ENCODE measurements at places on chromosomes 11 and 22. TPM values are rescaled to one million over a fixed set of nuclear protein-coding genes. Genes with fewer than 3 reads are reported as not detected.

DNA sequence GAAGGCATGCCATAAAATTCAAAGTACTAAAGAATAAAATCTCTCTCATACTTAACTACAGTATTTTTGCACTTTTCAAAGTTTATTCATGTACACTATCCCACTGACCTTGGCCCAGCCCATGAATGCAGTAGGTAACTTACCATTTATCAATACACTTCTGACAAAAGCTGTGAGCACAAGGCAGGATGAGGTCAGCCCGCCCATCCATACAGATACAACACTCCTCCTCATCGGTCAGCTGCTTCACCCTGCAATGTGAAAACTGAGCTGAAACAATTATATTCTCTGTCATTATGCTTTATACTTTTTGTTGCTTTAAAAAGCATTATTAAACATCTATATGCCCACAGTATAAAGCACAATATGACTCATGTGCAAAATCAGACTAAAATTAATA is 22.1 kb downstream of the RNF141 start:
- DNase-seq, result peak; percentile 61

- DNase-seq, result peak; percentile 46
Observed at GRCh38 chr11:110311783-110312579, 15.6 kb upstream of the RDX start.

DNA sequence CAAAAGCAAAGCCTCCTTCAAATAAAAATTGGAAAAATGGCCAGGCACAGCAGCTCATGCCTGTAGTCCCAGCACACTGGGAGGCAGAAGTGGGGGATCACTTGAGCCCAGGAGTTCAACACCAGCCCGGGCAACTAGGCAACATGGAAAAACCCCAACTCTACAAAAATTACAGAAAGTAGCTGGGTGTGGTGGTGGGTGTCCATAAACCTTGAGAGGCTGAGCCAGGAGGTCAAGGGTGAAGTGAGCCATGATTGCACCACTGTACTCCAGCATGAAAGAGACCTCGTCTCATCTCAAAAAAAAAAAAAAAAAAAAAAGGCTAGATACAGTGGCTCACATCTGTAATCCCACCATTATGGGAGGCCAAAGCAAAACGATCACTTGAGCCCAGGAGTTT is 22.3 kb downstream of the DDX6 start:
- no peak for DNase-seq

DNA sequence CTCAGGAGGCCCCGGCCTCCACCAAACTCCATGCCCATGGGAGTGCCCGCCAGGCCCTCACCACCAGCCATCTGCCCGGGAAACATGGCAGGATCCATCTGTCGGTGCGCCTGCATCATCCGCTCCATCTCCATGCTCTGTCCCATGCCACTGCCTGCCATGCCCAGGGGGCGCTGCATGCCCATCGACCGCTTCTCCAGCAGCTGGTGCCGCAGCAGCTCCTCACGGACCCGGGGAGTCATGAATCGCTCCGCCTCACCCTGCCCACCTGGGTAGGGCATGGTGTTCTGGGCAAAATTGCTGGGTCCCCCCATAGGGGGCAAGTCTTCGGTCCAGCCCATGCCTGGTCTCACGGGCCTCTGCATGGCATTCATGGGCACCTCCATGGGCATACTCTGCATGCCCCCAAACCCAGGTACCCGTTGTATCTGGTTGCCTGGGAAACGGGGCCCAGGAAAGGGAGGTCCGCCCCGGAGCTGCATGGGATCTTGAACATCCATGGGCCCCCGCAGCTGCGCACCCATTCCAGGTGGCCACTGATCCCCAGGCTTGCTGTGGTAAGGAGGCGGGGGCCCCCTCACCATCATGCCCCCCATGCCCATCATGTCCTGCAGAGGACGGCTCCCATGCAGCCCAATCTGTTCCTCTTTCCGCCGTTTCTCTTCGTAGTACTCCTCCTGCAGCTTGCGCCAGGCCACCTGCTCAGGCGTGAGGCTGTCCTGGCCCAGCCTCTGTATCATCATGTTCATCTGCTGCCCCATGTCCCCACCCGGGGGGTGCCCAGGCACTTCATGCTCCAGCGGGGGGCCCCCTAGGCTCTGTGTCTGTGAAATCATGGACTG is 18.0 kb downstream of the CXCR5 start:
- DNase-seq, result peak; percentile 32

SPI1 gene
- total RNA-seq, result 57.9 TPM

DNA sequence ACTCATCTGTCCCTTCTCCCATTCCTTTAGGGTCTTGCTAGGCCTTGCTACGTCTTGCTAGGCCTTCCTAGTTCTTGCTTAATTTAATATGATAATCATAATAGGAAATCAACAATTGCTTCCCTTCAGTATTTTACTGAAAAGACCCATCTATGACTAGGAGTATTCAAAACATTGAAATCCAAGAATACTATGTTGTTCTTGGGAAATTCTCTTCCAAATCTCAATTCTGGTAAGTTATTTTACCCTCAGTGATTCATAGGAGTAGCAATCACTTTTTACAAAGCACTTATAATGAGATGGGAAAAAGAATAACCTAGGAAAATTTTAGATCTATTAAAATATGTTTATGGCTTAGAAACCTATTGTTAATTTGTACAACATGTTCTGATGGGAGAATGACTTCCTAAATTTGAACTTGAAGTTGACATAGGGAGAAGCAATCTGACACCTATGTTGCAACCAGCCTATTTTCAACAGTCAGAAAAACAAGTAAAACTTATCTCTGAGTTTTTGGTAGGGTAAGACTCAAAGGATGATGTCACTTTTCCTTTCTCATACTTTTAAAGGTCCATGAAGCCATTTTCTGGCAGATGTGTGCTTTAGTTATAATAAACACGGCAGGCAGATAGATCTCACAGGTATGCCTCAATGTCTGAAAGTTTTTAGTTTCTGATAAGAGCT is 29.5 kb upstream of the HIPK3 start:
- DNase-seq, result no peak

HOATZ gene
- not detected for total RNA-seq

SYCE3 gene
- total RNA-seq, result not detected

SLC22A25 gene
- 0.08 TPM for total RNA-seq

DNA sequence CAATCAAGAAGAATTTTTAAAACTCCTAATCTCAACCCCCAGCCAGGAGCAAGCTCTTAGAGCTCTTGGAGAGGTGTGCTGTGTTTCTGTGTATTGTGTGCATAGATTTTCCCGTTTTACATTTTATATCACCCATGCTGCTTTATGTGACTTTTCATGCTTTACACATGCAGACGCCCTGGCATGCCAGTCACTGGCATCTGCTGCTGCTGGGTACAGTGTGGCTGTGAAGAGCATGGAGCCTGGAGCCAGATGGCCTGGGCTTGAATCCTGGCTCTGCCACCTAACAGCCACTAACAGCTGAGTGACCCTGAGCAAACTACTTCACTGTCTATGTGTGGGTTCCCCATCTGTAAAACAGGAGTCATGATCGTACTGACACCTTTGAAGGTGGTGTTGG is 23.1 kb downstream of the POLR3H start:
- no peak for DNase-seq

RTN4RL2 gene
- 1.9 TPM for total RNA-seq
